ENCODE measurements at places on chromosomes 5 and 9.

DNA sequence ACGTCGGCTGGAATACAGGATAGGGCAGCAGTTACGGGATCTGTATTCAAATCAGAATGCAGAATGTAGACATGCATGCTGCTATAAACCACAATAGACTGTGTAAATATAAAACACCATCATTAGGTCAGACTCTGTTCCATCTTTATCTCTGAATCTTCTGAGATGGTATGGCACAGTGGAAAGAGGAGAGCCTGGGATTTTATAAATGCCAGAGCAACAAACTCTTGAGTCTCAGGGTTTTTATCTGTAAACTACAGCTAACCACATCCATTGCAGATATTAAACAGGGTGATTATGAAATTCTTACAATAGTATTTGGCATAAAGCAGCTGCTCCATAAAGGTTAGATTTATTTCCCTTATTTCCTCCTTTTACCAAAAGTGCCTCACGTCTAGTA is 108.7 kb downstream of the ZDHHC21 start:
- no peak for DNase-seq

- no peak for DNase-seq
Measured at GRCh38 chr9:129506892-129507291, 114.0 kb downstream of the C9orf50 start.

GRCh38 chr5:138980441-138980840 is 105.3 kb upstream of the LRRTM2 start:
- no peak for DNase-seq

- DNase-seq = no peak
Measured at GRCh38 chr5:73122875-73123810, 2.8 kb downstream of the TMEM171 start.

- DNase-seq = no peak
Measured at GRCh38 chr9:107472581-107473340, 16.8 kb downstream of the KLF4 start.

DNA sequence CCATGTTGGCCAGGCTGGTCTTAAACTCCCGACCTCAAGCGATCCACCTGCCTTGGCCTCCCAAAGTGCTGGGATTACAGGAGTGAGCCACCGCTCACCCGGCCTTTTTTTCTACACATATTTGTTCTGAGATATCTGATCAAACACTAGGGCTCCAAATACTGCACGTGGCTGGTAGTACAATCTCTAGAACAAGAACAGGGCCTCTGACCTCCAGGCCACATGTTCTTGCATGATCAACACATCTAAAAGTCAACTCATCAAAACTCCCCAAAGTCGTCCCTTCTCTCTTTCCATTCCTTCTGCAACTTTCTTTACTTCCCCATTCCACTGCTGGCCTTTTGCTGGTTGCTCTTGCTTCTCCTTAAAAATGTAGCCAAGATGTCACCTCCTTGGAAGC is 113.3 kb upstream of the LHFPL2 start:
- no peak for DNase-seq

GRCh38 chr5:108437425-108437824 is 55.5 kb upstream of the FBXL17 start:
- no peak for DNase-seq

DNA sequence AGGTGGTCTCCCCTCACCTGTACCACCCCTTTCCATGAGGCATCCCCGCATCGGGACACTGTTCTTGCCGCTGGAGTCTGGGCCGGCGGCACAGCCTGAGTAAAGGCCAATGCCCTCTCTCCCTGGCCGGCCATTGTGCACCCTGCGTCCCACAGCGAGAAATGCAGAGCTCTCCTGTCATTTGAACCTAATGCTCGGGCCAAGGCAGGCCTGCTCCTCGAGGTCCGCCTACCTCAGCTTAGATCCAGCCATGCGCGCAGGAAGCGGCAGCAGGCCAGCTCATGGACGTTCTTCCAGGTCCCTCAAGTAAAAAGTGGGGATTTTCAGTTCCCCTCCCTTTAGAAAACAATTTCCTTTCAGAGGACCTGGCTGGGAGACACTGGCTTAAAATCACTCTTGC is 135.0 kb downstream of the HSD17B3 start:
- no peak for DNase-seq

GRCh38 chr5:38319491-38319890 is 61.1 kb downstream of the EGFLAM start:
- no peak for DNase-seq

- DNase-seq = no peak
Measured at GRCh38 chr9:127923771-127924170, 6.8 kb downstream of the PIP5KL1 start.
